ENCODE measurements at places on chromosomes 3 and 15. TPM values are rescaled to one million over a fixed set of nuclear protein-coding genes. Genes with fewer than 3 reads are reported as not detected.

DNA sequence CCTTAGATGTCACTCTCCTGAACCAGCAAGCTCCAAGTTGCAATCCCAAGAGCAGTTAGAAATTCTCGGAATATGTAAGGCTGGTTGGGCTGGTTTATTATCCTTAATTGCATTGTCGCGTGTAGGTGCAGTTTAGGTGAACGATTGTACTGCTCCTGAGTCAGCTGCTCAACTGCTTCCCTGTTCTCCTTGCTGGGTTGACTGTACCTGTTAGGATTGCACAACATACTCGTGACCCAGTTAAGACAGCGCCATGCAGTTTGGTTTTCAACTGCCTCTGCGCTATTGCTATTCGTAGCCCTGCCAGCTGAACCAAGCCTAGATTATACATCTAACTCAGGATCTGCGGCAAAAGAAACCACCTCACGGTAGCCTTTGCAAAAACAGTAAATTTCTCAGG is 41.0 kb downstream of the BCL2L10 start:
- H3K27me3 ChIP-seq: no peaks in the 10 kb centered on the region
- no peak for DNase-seq
- no peaks in the 10 kb centered on the region for H3K36me3 ChIP-seq

GRCh38 chr3:135034891-135035440 is 239.9 kb downstream of the EPHB1 start:
- no peaks in the 10 kb centered on the region for H3K36me3 ChIP-seq
- H3K4me3 ChIP-seq: no peak overlapping the region

DNA sequence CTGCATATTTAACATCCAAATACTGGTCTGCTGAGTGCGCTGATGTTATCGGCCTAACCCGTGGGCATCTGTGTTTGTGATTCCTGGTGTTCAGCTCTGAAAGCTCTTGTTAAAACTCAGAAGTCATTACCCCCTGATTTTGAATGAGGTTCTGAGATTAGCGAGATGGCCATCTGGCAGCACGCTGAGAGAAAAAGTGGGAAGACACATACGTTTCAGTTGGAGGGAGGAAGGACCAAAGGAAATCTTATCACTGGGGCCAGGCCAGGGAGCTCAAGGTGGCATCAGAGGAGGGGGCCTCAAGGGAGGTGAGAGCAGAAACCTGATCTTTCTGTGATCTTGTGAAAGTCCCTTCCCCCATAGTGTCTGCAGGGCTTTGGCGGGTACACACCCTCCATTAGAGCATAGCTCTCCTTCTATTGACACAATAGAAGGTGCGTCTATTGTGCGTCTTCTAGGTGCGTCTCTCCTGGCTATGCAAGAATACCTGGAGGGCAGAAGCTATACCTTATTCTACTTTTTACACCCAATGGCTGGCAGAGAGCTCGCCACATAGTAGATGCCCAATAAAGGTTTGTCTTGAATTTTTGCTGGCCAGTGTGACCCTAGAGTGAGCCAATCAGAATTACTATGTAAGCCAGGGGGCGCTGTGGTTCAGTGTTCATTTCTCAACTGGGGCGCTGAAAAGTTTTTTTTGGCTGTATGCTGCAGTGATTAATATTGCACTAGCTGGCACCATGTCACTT is 182.4 kb downstream of the SHQ1 start:
- H3K27ac ChIP-seq: no peak overlapping the region
- no peaks in the 10 kb centered on the region for H3K27me3 ChIP-seq
- no peaks in the 10 kb centered on the region for H3K4me1 ChIP-seq
- peak; percentile 76 for DNase-seq
- H3K4me3 ChIP-seq: no peak overlapping the region

GRCh38 chr15:92971713-92972112 is 71.6 kb downstream of the CHD2 start:
- no peaks in the 10 kb centered on the region for H3K27me3 ChIP-seq
- H3K4me1 ChIP-seq: peaks cover 3% of the 10 kb centered on the region
- H3K27ac ChIP-seq: no peak overlapping the region
- no peak for DNase-seq
- H3K4me3 ChIP-seq: no peak overlapping the region

DNA sequence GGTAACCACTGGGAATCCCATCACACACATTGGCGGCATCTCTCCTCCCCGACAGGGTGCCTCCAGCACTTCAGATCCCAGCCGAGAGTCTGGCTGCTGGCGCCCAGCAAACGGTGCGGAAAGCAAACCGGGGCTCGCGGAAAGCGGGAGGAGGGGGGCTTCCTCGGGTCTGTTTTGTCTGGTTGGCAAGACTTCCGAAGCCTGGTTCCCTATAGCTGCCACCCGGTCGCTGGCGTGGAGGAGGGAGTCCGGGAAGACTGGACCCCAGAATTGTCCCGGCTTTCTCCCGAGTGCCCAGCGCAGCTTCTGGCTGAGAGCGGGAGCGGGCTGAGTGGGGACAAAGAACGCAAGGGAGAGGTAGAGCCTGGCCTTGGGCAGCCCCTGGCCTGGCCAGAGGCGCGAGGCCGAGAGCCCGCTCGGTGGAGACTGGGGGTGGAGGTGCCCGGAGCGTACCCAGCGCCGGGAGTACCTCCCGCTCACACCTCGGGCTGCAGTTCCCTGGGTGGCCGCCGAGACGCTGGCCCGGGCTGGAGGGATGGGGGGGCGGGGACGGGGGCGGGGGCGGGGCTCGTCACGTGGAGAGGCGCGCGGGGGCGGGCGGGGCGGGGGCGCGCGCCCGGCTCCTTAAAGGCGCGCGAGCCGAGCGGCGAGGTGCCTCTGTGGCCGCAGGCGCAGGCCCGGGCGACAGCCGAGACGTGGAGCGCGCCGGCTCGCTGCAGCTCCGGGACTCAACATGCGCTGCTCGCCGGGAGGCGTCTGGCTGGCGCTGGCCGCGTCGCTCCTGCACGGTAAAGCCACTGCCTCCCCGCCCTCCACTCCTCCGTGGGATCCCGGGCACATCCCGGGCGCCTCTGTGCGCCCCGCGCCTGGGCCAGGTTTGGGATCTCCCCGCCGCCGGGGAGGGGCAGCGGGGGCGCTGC is at the start of gene CHRNA7:
Gene CHRNA7, plus strand, starts transcription at position 654 of the 920 bp plus-strand sequence. Its CDS starts 80 bp downstream, at position 734.
- peaks cover 10% of the 10 kb centered on the region for H3K4me1 ChIP-seq
- no peak for DNase-seq
- H3K36me3 ChIP-seq: no peaks in the 10 kb centered on the region

DNA sequence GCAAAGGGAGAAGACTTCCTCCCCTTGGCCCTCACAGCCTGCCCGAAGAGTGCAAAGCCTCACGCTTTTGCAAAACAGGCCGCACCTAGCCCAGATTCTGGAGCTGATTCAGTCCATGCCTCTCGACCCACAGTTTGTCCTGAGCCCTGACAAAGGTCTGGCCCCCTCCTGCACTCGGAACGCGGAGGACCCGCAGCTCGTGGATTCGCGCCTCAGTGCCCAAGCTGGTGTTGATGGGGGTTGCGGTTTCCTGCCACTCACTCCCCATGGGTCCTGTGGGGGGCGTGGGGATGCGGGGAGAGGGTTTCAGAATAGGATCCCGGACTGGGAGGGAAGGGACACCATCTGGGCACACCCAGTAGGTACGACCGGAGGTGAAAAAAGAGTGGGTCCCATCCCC is 594 bp upstream of the CRABP1 start:
- H3K4me3 ChIP-seq: no peak overlapping the region
- H3K4me1 ChIP-seq: peaks cover 7% of the 10 kb centered on the region
- no peak overlapping the region for H3K27ac ChIP-seq

GRCh38 chr3:23856286-23856685 is 50.5 kb downstream of the UBE2E1 start:
- H3K4me3 ChIP-seq: no peak overlapping the region
- no peak for DNase-seq
- H3K36me3 ChIP-seq: peaks cover 7% of the 10 kb centered on the region

DNA sequence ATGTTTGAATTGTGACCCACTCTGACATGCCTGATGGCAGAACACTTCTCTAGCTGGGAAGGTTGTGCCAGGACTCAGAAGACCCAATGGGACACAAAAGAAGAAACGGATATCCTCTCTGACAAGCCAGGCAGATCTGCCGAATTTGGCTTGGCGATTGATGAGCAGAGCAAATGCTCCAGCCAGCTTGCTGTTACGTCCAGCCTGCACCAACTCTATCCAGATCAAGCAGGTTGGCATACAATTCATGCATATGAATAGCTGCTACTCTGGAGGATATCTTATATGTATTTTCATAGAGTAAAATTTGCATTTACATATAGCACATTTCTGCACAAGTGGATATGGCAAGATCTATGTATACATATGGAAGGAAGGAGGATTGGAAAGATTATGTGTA is 102.8 kb downstream of the PEX5L start:
- no peaks in the 10 kb centered on the region for H3K36me3 ChIP-seq
- no peak overlapping the region for H3K27ac ChIP-seq
- no peak overlapping the region for H3K4me3 ChIP-seq
- H3K4me1 ChIP-seq: no peaks in the 10 kb centered on the region

DNA sequence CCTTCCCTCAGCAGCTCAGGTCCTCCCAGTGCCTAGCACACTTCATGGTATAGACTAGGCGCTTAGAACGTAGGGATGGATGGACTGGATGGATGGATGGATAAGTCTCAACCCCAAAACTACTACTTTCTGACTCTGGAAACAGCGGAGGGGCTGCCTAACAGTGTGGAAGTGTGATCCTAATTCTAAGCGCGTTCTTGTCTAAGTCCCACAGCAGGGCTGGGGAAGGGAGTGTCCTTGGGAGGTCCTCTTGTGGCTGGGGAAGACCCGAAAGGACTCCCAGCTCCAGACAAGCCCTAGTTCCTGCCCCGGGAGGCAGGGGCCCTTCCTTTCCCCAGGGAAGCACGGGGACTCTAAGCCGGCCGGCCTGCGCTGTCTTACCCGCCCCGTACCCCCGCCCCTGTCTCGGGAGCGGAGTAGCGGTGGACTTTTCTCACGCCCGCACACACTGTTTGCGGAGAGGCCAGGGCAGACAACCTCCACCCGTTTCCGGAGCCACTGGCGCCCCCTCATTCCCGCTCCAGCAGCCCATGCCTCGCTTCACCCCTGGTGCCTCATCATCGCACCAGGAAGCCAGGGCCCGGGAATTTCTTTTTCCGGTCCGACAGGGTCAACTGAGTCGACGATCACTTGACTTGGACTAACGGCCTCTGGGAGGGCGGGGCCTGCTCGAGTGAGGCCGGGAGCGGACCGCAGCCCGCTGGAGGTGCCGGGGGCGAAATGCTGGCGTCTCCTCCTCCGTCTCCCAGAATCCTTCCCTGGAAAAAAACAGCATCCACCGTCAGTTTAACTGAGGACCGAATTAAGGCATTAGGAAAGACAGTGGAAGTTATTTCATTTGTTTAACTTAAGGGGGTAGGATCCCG is 133.3 kb downstream of the TBC1D2B start:
- no peaks in the 10 kb centered on the region for H3K27me3 ChIP-seq
- peak overlapping the region; percentile 60 for H3K4me3 ChIP-seq
- DNase-seq: peak; percentile 75
- H3K27ac ChIP-seq: no peak overlapping the region
- peaks cover 14% of the 10 kb centered on the region for H3K4me1 ChIP-seq

- H3K27ac ChIP-seq: no peak overlapping the region
- no peaks in the 10 kb centered on the region for H3K27me3 ChIP-seq
- no peak overlapping the region for H3K4me3 ChIP-seq
- H3K36me3 ChIP-seq: no peaks in the 10 kb centered on the region
- no peak for DNase-seq
Observed at GRCh38 chr3:192818126-192818525, 90.8 kb upstream of the FGF12 start.

- peaks cover 20% of the 10 kb centered on the region for H3K4me1 ChIP-seq
- no peak overlapping the region for H3K27ac ChIP-seq
- peaks cover 13% of the 10 kb centered on the region for H3K36me3 ChIP-seq
- no peaks in the 10 kb centered on the region for H3K27me3 ChIP-seq
Observed at GRCh38 chr15:34223904-34224596, 766 bp upstream of the EMC4 start.

- H3K36me3 ChIP-seq: no peaks in the 10 kb centered on the region
- H3K4me3 ChIP-seq: no peak overlapping the region
- H3K27ac ChIP-seq: no peak overlapping the region
- H3K4me1 ChIP-seq: peaks cover 29% of the 10 kb centered on the region
Observed at GRCh38 chr3:9247361-9247940, 2.0 kb downstream of the SRGAP3 start.

The CCDC50 gene
- 16.8 TPM for total RNA-seq

DNA sequence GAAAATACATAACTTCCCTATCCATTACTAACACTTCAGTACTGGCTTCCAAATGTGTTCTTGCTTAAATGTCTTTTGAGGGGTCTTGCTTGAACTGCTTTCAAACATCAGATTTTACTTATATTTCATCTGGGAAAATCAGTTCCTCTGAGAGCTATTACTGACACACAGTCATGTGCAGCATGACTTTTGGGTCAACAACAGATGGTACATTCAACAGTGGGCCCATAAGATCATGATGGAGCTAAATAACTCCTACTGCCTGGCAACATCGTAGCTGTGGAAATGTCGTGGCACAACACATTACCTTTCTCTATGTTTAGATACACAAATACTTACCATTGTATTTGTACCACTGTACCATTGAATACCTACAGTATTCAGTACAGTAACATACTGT is 43.8 kb downstream of the WWTR1 start:
- H3K4me3 ChIP-seq: no peak overlapping the region
- H3K27ac ChIP-seq: no peak overlapping the region
- no peaks in the 10 kb centered on the region for H3K36me3 ChIP-seq
- no peaks in the 10 kb centered on the region for H3K27me3 ChIP-seq

GRCh38 chr3:156379327-156379726 is 175.6 kb downstream of the SSR3 start:
- no peak overlapping the region for H3K27ac ChIP-seq
- no peaks in the 10 kb centered on the region for H3K4me1 ChIP-seq
- no peak for DNase-seq
- no peak overlapping the region for H3K4me3 ChIP-seq

The CTXN2 gene
- not detected for total RNA-seq

DNA sequence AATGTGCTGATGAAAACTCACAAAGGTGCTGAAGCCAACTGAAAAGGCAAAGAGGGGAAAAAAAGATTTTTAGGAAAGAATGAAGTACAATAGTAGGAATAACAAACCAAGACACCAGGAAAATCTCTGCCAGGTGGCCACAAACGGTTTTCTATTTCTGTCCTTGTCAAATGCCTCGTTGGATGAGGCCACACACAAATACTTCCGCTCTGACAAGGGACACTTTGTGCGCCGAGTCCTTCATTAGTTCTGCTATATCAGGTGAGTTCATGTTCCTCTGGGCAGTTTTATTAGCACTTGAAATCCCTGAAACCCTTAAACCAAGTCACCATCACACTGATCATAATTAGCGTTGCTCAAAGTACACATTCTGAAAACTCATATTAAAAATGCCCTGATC is 373.1 kb downstream of the VPS13C start:
- no peak for DNase-seq
- no peaks in the 10 kb centered on the region for H3K4me1 ChIP-seq
- no peak overlapping the region for H3K27ac ChIP-seq
- peaks cover 3% of the 10 kb centered on the region for H3K27me3 ChIP-seq
- no peak overlapping the region for H3K4me3 ChIP-seq
- no peaks in the 10 kb centered on the region for H3K36me3 ChIP-seq

GRCh38 chr15:28959326-28959725 is 73.6 kb downstream of the APBA2 start:
- H3K27ac ChIP-seq: no peak overlapping the region
- H3K4me3 ChIP-seq: no peak overlapping the region
- no peak for DNase-seq

Measured in CD4-positive, alpha-beta T cell (primary cell).